ENCODE measurements at places on chromosomes 7 and 10. TPM values are rescaled to one million over a fixed set of nuclear protein-coding genes. Genes with fewer than 3 reads are reported as not detected.

- H3K4me3 ChIP-seq, result no peak overlapping the region
- H3K4me1 ChIP-seq, result peaks cover 12% of the 10 kb centered on the region
- peaks cover 27% of the 10 kb centered on the region for H3K36me3 ChIP-seq
- no peaks in the 10 kb centered on the region for H3K27me3 ChIP-seq
Observed at GRCh38 chr7:391961-392524, 102.1 kb downstream of the FOXL3 start.

Gene ANKRD61
- not detected for total RNA-seq

Gene ZNF467
- 0.88 TPM for total RNA-seq

Gene SGMS1
- 34.9 TPM for total RNA-seq

GRCh38 chr7:7183061-7183837 lies 905 bp downstream of the C1GALT1 start:
- H3K4me3 ChIP-seq, result peak overlapping the region; percentile 95
- H3K27ac ChIP-seq, result peak overlapping the region; percentile 86
- peak; percentile 51 for DNase-seq

DNA sequence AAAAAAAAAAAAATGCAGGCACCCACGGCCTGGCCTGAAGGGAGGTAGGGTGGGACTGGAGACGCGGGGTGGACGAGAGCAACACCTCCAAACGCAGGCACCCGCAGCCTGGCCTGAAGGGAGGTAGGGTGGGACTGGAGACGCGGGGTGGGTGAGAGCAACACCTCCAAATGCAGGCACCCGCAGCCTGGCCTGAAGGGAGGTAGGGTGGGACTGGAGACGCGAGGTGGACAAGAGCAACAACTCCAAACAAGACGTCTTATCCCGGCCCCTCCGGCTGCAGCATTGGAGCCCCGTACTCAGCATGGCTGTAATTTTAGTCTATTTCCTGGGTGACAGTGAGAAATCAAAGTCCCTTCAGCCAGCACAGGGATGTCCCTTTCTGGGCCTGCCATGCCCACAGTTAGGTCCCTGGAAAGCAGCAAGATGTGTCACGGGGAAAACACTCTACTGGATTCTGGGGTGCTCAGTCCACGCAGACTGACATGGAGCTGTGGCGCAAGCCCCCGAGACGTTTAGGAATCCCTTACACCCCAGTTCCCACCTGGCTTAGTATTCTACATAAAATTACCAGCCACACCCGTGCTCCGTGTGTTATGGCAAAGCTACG lies 119.9 kb downstream of the WDR37 start:
- no peaks in the 10 kb centered on the region for H3K36me3 ChIP-seq
- H3K27ac ChIP-seq, result no peak overlapping the region
- no peaks in the 10 kb centered on the region for H3K4me1 ChIP-seq
- H3K27me3 ChIP-seq, result peaks cover 7% of the 10 kb centered on the region
